ENCODE measurements at places on chromosomes 7 and 10. TPM values are rescaled to one million over a fixed set of nuclear protein-coding genes. Genes with fewer than 3 reads are reported as not detected.

GRCh38 chr7:132292803-132293202, 283.5 kb downstream of the PLXNA4 start:
- H3K27me3 ChIP-seq = no peaks in the 10 kb centered on the region
- no peak for DNase-seq
- no peak overlapping the region for H3K4me3 ChIP-seq
- no peaks in the 10 kb centered on the region for H3K36me3 ChIP-seq
- H3K4me1 ChIP-seq = no peaks in the 10 kb centered on the region

DNA sequence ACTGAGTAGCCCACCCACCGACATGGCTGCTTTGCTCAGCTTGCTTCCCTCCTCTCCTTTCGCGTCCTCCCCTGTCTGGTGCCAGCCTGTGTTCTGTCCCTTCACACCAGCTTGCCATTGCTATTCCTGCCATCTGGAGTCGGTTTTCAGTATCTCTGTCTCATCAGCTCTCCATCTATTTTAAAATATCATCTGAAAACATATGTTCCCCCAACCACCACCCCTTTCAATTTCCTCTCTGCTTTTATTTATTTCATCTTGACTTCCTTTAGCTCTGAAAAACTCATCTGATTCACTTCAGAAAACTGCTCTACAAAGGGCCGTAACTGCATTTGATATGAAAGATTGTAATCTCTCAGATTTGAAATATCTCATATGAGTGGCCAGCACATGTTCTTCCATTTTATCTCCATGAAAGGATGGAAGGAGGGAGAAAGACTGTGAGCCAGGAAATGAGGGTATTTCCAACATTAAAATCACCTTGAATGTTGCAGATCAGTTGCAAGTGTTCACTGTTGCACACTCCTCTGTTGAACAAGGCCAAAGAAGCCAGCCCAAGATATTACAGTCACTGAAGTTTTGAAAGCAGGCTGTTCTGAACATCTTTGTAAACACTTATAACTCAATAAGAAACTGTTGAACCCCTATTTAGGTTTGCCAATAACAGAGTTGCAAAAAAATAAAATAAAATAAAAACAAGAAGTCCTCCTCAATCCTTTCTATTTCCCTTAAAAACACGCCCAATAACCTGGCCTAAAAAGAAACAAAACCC, 202.4 kb upstream of the NEBL start:
- H3K36me3 ChIP-seq = no peaks in the 10 kb centered on the region
- H3K4me1 ChIP-seq = no peaks in the 10 kb centered on the region
- no peak overlapping the region for H3K27ac ChIP-seq
- H3K4me3 ChIP-seq = no peak overlapping the region
- DNase-seq = no peak

Gene FRMPD2
- 0.20 TPM for polyA plus RNA-seq

- no peaks in the 10 kb centered on the region for H3K36me3 ChIP-seq
- H3K4me1 ChIP-seq = peaks cover 3% of the 10 kb centered on the region
- H3K4me3 ChIP-seq = no peak overlapping the region
- H3K27ac ChIP-seq = no peak overlapping the region
- H3K27me3 ChIP-seq = peaks cover 44% of the 10 kb centered on the region
- no peak for DNase-seq
Measured at GRCh38 chr7:34357068-34357467, 300.9 kb upstream of the NPSR1 start.

GRCh38 chr10:113096128-113096996, 146.3 kb downstream of the TCF7L2 start:
- no peak for DNase-seq
- peaks cover 4% of the 10 kb centered on the region for H3K4me1 ChIP-seq
- no peaks in the 10 kb centered on the region for H3K27me3 ChIP-seq
- no peak overlapping the region for H3K4me3 ChIP-seq

GRCh38 chr7:109663806-109664205, 1094.1 kb downstream of the DNAJB9 start:
- DNase-seq = no peak
- H3K4me1 ChIP-seq = no peaks in the 10 kb centered on the region
- no peaks in the 10 kb centered on the region for H3K36me3 ChIP-seq
- no peak overlapping the region for H3K4me3 ChIP-seq
- H3K27ac ChIP-seq = no peak overlapping the region

Gene GFRA1
- 1.1 TPM for polyA plus RNA-seq

DNA sequence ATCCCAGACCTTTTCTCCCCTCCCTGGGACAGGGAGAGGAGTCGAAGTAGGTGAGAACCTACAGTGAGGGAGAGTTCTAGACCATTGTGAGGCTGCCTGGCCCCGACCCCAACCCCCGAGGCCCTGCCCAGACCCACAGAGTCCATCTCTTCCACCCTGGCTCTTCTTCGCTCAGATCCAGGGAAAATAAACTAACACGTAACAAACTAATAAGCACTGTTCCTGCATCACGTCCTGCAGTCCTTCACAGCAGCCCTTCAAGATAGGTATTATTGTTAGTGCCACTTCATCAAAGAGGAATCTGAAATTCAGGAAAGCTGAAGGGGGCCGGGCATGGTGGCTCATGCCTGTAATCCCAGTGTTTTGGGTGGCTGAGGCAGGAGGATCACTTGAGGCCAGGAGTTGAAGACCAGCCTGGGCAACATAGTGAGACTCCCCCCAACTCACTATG, at the start of gene SPACDR:
SPACDR (minus strand) TSS at position 51 of the 451 bp plus-strand sequence. CDS start 235 bp downstream, outside the sequence.
- H3K4me1 ChIP-seq = no peaks in the 10 kb centered on the region
- no peaks in the 10 kb centered on the region for H3K27me3 ChIP-seq
- H3K36me3 ChIP-seq = no peaks in the 10 kb centered on the region
- DNase-seq = no peak

Gene C10orf90
- 0.21 TPM for polyA plus RNA-seq

Gene MMP21
- 0.05 TPM for polyA plus RNA-seq

DNA sequence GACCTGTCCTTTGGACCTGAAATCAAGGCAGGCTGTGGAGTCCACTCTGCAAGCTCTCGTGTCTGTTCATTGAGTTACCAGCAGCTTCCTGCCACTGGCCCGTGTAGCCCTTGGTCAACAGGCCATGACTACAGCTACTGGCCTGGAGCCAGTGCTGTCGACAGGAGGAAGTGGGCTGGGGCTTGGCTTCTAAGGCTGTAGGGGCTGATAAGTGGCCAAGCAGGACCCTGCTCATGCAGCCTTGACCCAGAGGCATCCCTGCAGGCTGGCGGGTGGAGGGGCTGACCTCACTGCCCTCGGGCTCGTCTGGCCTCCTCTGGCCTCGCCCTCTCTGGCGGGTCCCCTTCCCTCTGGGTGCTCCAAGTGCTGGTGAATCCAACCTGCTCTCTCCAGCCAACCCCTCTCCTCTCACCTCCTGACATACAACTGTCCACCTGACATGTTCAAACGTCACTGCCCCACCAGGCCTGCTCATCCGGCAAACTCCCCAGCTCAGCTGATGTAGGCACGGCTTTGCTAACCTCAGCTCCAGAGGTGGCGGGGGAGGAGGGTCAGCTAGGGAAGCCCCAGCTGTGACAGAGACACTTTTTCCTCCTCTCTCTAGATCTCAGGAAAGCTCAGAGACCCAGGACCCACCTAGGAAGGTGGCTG, 188.6 kb upstream of the LYZL2 start:
- no peak overlapping the region for H3K4me3 ChIP-seq
- H3K27me3 ChIP-seq = no peaks in the 10 kb centered on the region
- no peak overlapping the region for H3K27ac ChIP-seq
- H3K4me1 ChIP-seq = no peaks in the 10 kb centered on the region
- no peak for DNase-seq

DNA sequence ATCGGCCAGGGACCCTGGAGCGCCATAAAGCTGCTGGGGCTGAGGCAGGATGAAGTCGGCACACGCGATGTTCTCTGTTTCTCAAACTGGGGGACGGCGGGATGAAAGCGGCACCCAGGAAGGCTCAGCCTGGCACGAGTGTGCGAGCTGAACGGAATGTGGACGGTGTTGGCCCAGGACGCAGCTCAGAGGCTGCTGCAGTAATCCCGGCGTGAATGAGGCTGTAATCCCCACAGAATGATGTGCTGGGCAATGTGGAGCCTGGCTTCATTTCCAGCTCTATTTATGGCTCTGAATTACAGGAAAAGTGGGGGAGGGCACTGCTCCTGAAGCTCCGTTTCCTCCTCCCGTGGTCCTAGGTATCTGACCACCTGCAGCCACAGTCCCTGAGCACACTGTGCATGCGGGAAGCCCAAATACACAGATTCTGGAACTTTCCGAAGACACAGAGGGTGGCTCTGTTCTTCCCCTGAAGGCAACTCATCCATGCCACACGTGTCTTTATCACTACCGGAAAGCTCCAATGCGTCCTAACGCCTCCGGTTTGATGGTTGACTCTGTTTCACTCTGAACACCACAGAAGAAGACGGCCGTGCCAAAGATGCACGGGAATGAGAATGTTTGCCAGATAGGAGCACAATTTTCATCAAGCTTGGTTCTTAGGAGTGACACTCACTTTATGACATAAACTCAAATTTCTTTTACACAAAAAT, 37.6 kb downstream of the KLF6 start:
- no peaks in the 10 kb centered on the region for H3K36me3 ChIP-seq
- H3K4me1 ChIP-seq = peaks cover 6% of the 10 kb centered on the region
- DNase-seq = no peak
- H3K27me3 ChIP-seq = no peaks in the 10 kb centered on the region

DNA sequence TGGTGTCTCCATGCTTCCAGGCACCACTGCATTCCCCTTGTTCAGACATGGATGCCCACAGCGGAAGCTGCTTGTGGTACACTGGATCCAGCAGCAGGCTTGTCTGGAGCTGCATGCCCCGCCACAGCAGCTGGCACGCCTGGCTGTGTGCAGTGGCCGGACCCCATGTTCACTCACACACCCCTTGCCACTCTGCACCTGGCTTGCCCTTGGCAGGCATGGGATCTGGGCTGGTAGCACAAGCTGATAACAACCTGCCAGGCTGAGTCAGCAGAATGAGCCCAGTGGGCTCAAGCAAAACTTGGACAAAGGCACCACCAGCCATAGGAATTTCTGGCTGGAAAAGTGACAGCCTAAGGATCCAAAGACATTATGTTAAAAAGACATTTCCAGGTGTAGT, 91.8 kb upstream of the TMEM168 start:
- DNase-seq = no peak
- H3K4me1 ChIP-seq = no peaks in the 10 kb centered on the region
- no peak overlapping the region for H3K4me3 ChIP-seq
- no peaks in the 10 kb centered on the region for H3K36me3 ChIP-seq
- H3K27me3 ChIP-seq = no peaks in the 10 kb centered on the region
- no peak overlapping the region for H3K27ac ChIP-seq

Gene ENTPD7
- polyA plus RNA-seq = 5.0 TPM

GRCh38 chr7:129351320-129351719, 82.9 kb upstream of the STRIP2 start:
- H3K36me3 ChIP-seq = no peaks in the 10 kb centered on the region
- no peak overlapping the region for H3K27ac ChIP-seq
- no peaks in the 10 kb centered on the region for H3K27me3 ChIP-seq
- DNase-seq = no peak
- H3K4me1 ChIP-seq = no peaks in the 10 kb centered on the region

GRCh38 chr10:17607603-17608332, 9.4 kb downstream of the HACD1 start:
- H3K4me3 ChIP-seq = no peak overlapping the region
- H3K27ac ChIP-seq = no peak overlapping the region
- H3K27me3 ChIP-seq = no peaks in the 10 kb centered on the region
- DNase-seq = no peak

GRCh38 chr7:88203401-88203800, 16.4 kb downstream of the SRI start:
- H3K27me3 ChIP-seq = no peaks in the 10 kb centered on the region
- DNase-seq = no peak
- peaks cover 12% of the 10 kb centered on the region for H3K4me1 ChIP-seq
- H3K27ac ChIP-seq = no peak overlapping the region
- H3K36me3 ChIP-seq = peaks cover 11% of the 10 kb centered on the region
- H3K4me3 ChIP-seq = no peak overlapping the region

GRCh38 chr10:30727524-30727923, 98.0 kb upstream of the LYZL2 start:
- DNase-seq = no peak
- H3K27ac ChIP-seq = no peak overlapping the region
- H3K36me3 ChIP-seq = no peaks in the 10 kb centered on the region
- H3K27me3 ChIP-seq = no peaks in the 10 kb centered on the region
- H3K4me3 ChIP-seq = no peak overlapping the region

DNA sequence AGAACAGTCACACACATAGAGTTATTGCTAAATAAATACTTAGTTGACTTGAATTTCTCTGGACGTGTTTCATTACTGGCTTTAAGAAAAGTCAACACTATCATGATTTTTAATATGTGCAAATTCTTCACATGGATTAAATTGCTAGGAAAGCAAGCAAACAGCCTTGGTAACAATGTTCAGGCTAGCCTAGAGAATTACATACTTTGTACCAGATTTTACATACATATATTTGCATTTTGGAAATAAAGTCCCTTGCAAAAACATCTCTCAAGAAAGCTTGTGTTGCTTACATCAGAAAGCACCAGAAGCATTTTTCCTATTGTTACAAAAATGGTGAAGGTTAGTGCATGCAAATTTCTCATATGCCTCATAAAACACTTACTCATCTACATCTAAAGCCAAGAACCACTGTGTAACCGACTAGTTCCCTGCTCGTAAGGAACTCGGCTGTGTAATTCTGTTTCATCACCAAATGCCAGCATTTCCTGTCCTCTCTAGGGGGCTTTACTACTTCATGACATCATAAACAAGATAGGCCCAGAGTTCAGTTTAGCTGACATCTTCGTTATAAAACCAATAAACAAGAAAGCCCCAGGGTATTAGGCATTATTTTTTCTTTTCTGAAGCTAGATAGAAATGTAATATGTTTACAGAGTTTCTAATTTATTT, 87.8 kb downstream of the CFAP58 start:
- no peaks in the 10 kb centered on the region for H3K4me1 ChIP-seq
- no peak for DNase-seq
- H3K4me3 ChIP-seq = no peak overlapping the region
- no peak overlapping the region for H3K27ac ChIP-seq
- no peaks in the 10 kb centered on the region for H3K27me3 ChIP-seq

GRCh38 chr7:149670288-149670687, 103.1 kb downstream of the ZNF467 start:
- no peak overlapping the region for H3K27ac ChIP-seq
- H3K4me3 ChIP-seq = no peak overlapping the region
- DNase-seq = no peak

DNA sequence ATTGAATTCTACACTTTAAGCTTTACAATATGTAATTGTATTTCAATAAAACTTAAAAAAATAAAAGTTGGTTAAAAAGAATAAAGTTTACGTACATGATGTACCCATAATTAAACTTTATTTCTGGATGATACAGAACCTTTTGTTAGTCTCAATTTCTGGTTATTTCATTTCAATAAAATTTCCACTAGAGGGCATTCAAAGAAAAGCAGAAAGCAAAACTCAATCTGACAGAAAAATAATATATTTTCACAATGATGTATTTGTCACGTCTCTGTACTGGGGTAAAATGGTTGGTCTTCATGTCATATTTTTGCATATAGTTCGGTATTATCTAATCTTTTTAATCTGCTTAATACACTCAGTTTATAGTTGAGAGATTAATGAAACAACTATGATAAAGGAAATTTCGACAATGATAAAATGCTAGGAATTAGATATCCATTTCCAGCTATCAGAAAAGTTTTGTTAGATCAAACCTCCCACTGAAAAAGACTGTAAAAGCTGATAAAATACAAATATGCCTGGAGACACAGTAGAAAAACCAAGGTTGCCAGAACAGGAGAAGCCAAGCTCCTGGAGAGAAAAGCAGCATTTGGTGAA, 27.4 kb downstream of the ASZ1 start:
- H3K36me3 ChIP-seq = no peaks in the 10 kb centered on the region
- H3K4me3 ChIP-seq = no peak overlapping the region
- no peaks in the 10 kb centered on the region for H3K27me3 ChIP-seq
- DNase-seq = no peak
- no peaks in the 10 kb centered on the region for H3K4me1 ChIP-seq

Gene RADIL
- 7.6 TPM for polyA plus RNA-seq
